A549 treated with Hydrocortisone at 1 μM for 4 hours (cell line): ENCODE measurements at places on chromosomes 16 and 17. TPM values are rescaled to one million over a fixed set of nuclear protein-coding genes. Genes with fewer than 3 reads are reported as not detected.

KRT31 gene
- total RNA-seq: not detected in 5 replicates

PRSS8 gene
- total RNA-seq: 0.83 to 1.4 TPM (median 1.2 TPM) in 5 replicates

RND2 gene
- total RNA-seq: 0.07 to 0.22 TPM (median 0.15 TPM) in 5 replicates

UNC13D gene
- total RNA-seq: 5.0 to 6.8 TPM (median 5.9 TPM) in 5 replicates

RNF43 gene
- total RNA-seq: 0.18 to 0.45 TPM (median 0.24 TPM) in 5 replicates

NEK8 gene
- 3.6 to 4.7 TPM (median 4.2 TPM) in 5 replicates for total RNA-seq

HSF5 gene
- total RNA-seq: not detected in 5 replicates
